ENCODE measurements at places on chromosomes 11 and 22.

GRCh38 chr11:71193431-71193830, 58.9 kb downstream of the SHANK2 start:
- DNase-seq = no peak

- DNase-seq = no peak
Measured at GRCh38 chr11:82889133-82890001, 10.9 kb downstream of the PRCP start.

GRCh38 chr11:78339483-78339882, 78.1 kb downstream of the GAB2 start:
- no peak for DNase-seq

DNA sequence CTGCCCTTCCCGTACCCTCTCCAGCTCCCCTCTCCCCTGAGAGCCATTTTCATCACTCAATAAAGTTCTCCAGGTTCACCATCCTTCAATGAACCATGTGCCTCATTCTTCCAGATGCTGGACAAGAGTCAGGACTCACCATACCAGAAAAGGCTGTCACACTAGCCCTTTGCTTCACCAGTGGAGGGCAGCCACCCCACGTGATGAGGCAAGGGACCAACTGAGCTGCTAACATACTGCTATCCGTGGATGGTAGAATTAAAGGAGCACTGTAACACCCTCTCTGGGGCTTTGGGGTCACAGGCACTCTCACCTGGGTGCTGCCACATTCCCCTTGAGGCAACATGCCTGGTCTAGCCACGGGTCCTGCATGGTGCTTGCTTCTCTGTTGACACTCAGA, 13.1 kb upstream of the OR5I1 start:
- no peak for DNase-seq

- no peak for DNase-seq
Measured at GRCh38 chr11:3163241-3163981, 1.7 kb downstream of the OSBPL5 start.

- DNase-seq = no peak
Measured at GRCh38 chr11:101336858-101337257, 207.2 kb upstream of the PGR start.

GRCh38 chr11:88813233-88813915, 252.4 kb downstream of the GRM5 start:
- no peak for DNase-seq

- no peak for DNase-seq
Measured at GRCh38 chr22:42967933-42968332, 47.0 kb downstream of the PACSIN2 start.

GRCh38 chr11:70333261-70333660, 62.8 kb downstream of the PPFIA1 start:
- no peak for DNase-seq

GRCh38 chr11:118375978-118376377, 16.6 kb downstream of the UBE4A start:
- no peak for DNase-seq

GRCh38 chr11:29612423-29612822, 404.4 kb downstream of the KCNA4 start:
- no peak for DNase-seq

GRCh38 chr11:107018902-107019493, 722 bp upstream of the GUCY1A2 start:
- no peak for DNase-seq

DNA sequence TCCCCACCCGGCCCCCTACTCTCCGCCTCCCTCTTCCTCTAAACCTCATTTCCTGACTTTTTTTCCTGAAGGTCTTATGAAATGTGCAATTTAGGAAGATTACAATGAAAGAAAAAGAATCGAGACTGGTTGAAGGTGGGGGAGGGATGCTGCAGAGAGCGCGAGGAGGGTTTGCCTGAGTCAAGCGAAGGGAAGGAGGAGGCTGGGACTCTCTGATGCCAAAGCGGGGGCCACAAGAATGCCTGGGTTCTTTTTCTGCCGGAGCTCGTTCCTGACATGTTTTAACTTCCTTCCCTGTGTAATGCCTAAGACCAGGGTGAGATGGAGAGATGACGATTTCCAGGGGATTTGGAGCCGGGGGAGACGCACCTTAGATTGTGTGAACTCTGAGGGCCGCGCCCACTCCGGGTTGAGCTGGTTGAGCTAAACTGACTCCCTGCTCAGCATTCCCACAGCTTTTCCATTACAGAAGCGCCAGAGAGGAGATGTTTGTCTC, 270.5 kb upstream of the SORL1-AS1 start:
- no peak for DNase-seq

DNA sequence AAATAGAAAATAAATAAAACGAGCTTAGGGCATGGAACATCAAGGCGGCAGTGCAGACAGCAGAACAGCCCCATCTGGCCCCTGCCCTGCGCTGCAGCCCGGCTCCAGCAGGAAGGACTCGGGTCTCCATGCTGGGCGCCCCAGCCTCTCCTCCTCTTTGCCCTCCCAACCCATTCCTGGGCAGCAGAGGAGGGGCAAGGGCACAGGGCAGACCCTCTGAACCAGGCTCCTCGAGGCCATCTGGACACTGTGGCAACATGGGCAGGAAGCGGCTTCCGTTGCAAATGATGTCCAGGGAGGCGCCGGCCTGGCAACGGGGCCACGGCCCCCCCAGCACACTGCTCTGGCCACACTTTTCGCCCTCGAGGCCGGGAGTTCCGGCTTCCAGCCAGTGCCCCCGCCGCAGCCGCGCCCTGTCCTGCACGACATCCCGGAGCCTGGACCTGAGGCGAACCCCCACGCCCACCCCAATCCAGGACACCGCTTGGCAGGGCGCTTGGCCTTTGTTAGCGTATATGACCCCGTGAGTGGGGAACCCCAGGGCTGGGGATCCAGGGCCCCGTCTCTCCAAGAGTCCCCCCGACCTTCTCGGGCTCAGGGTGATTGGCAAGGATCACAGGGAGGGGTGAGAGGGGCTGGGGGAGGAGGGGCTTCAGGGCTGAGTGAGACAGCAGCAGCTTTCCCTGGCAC, 192.1 kb downstream of the IGLL1 start:
- DNase-seq = no peak

- DNase-seq = no peak
Measured at GRCh38 chr11:72331761-72332160, 87.8 kb upstream of the PHOX2A start.

- no peak for DNase-seq
Measured at GRCh38 chr11:18501629-18502028, 25.1 kb downstream of the TSG101 start.

DNA sequence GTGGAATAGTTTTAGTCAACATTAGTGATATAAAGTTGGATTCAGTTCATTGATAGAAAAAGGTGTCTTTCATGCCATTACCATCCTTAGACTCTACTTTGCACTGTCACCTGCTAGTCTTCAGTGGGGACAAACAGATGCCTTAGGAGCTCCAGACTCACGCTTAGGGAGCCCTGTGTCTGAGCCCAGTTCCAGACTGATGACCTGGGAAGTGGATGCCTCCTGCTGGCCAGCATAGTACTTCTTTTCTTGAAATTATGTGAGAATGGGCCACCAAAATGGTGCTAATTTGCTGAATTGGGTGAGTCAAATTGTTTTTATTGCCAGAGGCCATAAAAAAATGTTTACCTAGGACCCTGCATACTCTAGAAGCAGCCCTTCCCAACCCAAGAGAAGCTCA, 53.9 kb downstream of the NOX4 start:
- no peak for DNase-seq

- DNase-seq = no peak
Measured at GRCh38 chr11:86374069-86374468, 618 bp upstream of the CCDC81 start.

DNA sequence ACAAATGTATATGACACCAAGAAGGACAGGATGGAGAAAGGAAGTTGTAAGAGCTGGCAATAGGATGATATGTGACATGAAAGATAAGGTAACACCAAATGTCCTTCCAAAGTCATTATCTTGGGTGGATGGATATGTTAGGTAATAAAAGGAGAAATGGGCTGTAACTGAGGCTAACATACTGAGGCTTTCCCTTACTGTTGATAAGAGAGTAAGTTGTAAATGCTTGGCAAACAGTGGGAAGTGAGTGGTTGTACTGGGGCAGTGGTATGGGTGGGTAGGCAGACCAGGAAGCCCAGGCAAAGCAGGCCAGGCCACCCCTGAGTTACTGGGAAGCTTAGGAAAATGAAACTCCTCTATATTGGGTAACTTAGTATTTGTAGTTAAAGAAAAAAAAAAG, 73.7 kb downstream of the ARHGAP42 start:
- DNase-seq = no peak

- no peak for DNase-seq
Measured at GRCh38 chr11:2914455-2915195, 14.6 kb downstream of the PHLDA2 start.

DNA sequence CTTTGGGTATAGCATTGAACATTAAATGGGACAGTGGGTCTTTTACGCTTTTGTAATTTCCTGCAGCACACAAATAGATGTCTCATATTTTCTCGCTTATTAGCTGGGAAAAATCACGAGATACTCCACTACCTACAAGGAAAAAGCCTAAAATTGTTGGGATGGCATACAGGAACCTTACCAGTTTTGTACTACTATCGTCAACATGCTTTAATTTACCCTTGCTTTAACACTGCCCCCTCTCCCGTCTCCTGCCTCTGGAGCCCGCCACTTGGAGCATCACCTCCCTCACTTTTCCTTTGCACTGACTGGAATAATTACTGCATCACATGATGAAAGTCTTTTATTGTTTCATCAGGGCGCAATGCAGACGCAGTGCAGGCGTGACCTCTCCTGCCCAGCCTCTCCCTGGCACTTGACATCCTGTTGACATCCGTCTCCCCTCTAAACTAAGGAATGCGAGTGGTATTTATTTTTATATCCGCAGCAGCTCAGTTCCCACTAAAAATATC, 1.0 kb upstream of the FNBP4 start:
- no peak for DNase-seq

Measured in esophagus squamous epithelium (tissue), 5 donors.